ENCODE measurements at places on chromosomes 7 and 10.

DNA sequence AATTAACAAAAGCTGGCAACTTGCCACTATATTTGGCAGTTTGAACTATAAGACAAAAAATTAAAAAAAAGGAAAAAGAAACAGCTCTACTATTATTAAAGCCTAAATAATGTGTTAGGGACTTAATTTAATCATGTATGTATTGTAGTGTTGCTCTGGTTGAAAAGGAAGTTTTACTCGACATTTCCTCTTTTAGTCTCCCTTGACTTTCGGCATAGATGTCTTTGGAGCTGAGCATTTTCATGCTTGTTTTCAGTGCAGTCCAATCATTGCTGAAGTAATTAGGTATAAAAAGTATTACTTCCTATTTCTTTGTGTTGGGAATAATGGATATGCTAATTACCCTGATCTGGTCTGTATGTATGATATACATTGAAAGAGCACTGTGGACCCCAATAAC, 216.8 kb upstream of the KLF6 start:
- DNase-seq, result no peak

GRCh38 chr10:124222318-124222987, 129.1 kb upstream of the CHST15 start:
- no peak for DNase-seq

DNA sequence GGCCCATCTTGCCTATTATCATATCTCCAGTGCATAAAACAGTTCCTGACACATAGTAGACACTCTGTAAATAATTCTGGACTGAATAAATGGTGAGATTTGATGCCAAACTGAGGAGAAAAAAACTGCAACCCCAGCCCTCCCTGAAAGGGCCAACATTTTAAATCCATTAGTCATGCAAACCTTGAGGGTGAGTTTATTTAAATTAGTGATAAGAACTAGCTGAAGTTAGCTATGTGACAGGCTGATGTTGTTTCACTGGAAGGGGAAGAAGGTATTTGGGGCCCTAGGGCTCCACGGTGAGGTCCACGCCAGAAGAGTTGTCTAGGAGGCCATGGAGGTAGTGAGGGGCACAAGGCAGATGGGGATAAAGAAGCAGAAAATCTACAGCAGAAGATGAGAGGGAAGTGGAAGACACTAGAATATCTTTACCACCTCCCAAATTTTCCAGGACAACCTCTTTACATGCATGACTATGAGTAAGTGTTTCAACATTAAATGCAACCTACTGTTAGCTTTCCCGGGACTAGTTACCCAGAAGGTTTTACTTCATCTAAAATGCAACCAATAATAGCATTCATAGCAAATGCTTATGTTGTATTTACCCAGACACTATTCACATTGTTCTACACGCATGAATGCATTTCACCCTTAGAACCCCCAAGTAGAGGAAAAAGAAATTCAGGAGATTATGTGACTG, 183.2 kb upstream of the LYZL1 start:
- DNase-seq, result peak; percentile 19

GRCh38 chr7:9083837-9084236, 650.4 kb downstream of the NXPH1 start:
- no peak for DNase-seq

DNA sequence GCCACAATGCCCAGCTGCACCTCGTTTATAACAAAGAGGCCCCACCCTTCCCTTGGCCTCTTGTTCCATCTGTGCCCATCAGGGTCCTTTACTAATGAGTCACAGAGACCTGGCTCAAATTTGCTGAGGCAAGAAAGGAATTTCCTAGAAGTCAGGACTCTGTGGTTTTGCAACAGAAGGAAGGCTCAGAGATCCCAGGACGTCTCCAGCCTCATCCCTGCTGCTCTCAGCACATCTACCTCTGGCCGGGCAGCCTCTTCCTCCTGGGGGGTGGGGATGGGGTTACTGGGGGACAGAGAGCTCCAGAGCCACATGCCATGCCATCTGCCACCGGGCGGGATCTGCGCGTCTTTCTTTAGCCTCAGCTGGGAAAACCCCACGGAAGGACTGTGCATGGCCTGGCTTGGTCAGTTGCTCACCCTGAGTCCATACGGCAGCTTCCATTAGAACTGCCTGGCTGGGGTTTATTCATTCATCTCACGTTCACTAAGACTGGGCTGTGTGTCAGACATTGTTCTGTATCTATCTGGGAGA, 41.9 kb upstream of the PSMG3 start:
- DNase-seq, result peak; percentile 93
